T-helper 2 cell treated with Interferon-gamma antibody and Interleukin-4, amounts not matched to agents 5 μg/mL and 100 μg/mL, for 36 hours (primary cell): ENCODE measurements at places on chromosomes 6 and 20.

- no peak for DNase-seq
Measured at GRCh38 chr6:162478192-162478671, 249.3 kb downstream of the PRKN start.

- DNase-seq, result no peak
Measured at GRCh38 chr6:135043846-135044245, 10.8 kb downstream of the HBS1L start.

DNA sequence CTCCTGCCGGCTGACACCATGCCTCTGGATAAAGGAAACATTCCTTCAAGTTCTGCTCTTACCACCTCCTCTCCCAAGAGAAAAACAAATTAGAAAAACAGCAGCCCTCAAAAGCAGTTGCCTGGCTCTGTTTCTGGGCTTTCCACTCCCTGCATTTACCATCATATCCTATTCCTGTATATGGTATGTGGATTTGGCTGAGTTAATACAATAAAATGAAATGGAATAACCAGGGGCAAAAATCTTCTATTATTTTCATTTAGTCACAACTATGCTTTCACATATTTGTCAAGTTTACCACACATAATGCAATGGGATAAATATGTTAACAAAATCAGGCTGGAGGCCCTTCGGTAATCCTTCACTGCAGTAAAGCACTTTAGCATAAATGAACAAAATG is 34.3 kb downstream of the COL12A1 start:
- DNase-seq, result no peak

DNA sequence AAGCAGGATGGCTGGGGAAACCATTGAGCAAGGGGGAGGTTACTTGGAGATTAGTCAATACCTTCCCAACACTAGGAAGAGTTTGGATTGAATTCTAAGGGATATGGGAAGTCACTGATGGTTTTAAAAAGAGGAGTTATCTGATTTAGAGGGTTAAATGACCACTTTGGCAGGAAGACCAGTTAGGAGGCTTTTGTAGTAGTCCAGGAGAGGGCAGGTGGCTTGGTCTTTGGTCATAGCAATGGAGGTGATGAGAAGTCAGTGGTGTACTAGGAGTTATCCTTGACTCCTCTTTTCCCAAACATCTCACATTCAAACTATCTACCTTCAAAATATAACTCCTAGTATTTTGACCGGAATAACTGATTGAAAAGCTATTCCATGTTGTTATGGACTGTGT is 644.1 kb downstream of the UTRN start:
- no peak for DNase-seq

DNA sequence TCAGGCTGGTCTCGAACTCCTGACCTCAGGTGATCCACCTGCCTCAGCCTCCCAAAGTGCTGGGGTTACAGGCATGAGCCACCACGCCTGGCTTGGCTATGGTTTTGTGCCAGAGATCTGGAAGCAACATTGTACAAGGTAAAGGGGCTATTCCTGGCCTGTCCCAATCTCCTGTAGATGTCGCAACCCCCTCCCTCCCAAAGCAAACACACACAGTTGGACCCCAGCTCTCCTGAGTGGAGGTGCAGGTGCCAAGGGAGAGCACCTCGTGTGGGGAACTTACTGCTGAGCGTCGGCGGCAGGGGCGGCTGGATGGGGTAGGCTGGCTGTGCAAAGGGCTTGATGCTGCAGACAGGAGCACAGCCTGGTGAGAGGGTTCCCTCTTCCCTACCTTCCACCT is 8.8 kb downstream of the RPL10A start:
- DNase-seq, result no peak

GRCh38 chr20:13183005-13183404 is 38.1 kb upstream of the ISM1 start:
- peak; percentile 15 for DNase-seq

GRCh38 chr20:23856736-23857135 is 22.8 kb downstream of the CST5 start:
- no peak for DNase-seq

DNA sequence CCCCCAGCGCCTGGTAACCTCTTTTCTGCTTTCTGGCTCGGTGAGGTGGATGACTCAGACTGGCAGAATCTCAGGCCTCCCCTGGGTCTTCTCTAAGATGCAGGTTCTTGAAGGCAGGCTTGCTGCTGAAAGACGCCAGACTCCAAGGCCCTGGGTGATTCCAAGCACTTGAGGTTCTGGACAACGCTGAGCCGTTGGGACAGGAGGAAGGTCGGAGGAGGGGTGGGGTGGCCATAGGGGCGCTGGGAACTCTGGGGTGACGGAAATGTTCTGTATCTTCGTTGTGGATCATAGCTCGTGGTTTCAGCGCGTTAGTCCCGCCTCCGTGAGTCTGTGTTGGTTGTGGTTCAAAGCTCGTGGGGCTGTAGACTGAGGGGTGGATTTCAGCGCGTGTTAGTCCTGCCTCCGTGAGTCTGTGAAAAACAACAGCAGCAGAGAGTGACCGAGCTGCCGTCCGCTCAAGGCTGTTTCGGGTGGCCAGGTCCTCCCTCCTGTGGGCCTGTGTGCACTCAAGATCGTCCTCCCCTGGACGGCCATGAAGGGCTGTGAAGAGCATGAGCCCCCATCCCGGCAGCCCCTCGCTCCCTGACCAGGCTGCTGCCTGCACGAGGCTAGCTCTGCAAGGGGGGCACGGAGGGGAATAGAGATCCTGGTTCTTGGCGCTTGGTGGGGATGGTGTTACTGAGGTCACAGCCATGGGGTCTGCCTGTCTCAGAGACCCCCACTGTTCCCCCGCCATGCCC is 7.7 kb downstream of the NTSR1 start:
- peak; percentile 42 for DNase-seq

DNA sequence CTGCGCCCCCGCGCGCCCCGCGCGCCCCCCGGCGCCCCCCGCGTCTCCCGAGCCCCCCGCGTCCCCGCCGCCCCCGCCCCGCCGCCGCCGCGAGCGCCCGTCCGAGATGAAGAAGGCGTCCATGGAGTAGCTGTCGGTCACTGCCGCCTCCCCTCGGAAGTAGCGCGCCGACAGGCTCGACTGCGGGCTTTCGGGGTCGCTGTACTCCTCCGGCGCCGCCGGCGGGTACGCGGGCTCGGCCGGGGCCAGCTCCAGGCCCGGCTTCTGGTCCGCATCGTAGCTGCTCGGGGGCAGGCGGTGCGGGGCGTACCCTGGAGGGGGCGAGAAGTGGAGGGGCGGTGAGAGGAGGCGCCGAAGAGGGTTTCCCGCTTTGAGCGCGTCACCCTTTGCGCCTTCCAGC is 11.2 kb upstream of the SRXN1 start:
- no peak for DNase-seq

DNA sequence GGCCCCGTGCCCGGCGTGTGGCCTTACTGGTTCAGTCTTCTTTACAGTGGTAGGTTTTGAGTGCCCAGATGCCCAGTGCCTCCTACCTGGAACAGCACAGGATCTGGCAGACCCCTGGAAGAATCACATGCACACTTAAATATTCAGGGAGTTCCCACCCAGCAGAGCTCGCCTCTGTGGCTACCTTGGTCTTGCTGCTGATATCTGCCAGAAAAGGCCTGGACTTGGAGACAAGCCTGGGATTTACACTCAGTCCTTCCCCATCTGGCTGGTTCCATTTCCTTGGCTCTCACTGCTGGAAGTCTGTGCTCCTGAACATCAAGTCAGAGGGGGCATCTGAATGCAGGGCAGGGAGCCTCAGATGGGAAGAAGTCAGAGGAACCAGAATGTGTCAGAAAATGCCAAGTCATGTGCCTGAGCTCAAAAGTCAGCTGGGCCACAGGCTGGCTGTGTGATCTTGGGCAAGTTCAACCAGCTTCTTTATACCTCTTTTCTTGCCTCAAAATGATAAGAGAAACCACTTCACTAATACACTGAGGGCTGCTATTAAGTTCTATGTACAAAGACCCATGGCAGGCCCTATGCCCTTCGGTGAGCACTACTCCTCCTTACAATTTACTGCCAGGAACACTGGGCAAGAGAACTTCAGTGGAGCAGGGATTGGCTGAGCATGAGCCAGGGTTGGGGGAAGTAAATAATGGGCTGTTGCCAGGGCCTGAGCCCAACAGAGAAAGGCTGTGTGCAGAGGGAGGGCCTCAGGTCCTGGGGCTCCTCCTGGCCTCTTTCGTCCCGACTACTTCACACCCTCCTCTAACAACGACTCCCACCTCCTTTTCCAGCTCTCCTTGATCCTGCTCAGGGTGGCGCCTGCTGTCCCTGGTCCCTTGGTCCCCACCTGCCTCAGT is 158.1 kb upstream of the PROKR2 start:
- no peak for DNase-seq

DNA sequence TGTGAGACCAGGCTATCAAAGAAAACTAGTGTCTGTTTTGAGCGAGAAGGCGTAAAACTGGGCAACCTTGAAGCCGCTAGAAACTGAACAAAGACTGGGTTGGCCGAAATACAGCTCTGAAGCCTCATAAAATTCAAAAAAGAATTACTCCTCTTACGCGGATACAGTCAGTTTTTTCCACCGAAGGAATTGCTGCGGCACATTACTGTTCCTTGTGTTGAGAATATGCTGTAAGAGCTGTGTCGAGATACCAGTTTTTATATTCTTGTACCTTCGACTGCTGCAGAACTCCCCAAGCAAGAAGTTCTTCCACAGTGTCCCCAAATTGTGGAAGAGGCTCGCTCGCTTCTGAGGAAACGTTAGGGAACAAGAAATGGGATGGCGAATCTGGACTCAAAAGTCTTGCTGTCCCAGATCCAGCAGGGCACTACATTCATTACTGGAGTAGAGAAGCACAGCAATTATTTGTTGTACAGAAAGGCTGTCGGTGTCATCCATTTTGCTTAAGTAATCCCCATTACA is 523 bp upstream of the COX7A2 start:
- DNase-seq, result no peak

DNA sequence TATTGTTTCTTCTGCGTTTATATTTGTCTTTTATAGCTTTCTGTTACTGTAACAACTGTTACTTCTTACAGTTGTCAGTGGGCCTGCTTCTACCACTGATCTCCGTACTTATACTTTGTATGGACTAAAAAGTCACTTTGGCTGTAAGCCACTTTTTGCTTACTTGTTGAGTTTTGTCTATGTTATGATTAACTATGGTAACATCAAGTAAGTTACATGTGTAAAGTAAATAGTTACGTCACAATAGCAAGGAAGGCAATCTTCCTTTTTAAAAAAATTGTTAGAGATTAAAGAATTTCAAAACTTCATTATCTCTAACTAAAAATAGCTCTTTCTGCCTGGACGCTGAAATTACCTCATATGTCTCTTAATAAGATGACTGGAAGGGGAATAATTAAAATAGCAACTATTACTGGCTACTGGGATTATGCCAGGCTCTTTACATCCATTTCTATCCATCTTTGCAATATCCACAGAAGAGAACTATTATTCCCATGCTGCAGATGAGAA is 10.9 kb downstream of the TFB1M start:
- no peak for DNase-seq

GRCh38 chr20:52305024-52305645 is 113.6 kb upstream of the ZFP64 start:
- DNase-seq, result no peak

GRCh38 chr6:13289789-13290318 is 38.5 kb downstream of the TBC1D7 start:
- DNase-seq, result no peak

- DNase-seq, result no peak
Measured at GRCh38 chr6:73258721-73259120, 4.3 kb downstream of the KHDC1 start.

- no peak for DNase-seq
Measured at GRCh38 chr20:10864076-10864672, 190.4 kb upstream of the JAG1 start.
